Muscle of back (tissue), 13 donors: ENCODE measurements at places on chromosomes 11 and 22.

DNA sequence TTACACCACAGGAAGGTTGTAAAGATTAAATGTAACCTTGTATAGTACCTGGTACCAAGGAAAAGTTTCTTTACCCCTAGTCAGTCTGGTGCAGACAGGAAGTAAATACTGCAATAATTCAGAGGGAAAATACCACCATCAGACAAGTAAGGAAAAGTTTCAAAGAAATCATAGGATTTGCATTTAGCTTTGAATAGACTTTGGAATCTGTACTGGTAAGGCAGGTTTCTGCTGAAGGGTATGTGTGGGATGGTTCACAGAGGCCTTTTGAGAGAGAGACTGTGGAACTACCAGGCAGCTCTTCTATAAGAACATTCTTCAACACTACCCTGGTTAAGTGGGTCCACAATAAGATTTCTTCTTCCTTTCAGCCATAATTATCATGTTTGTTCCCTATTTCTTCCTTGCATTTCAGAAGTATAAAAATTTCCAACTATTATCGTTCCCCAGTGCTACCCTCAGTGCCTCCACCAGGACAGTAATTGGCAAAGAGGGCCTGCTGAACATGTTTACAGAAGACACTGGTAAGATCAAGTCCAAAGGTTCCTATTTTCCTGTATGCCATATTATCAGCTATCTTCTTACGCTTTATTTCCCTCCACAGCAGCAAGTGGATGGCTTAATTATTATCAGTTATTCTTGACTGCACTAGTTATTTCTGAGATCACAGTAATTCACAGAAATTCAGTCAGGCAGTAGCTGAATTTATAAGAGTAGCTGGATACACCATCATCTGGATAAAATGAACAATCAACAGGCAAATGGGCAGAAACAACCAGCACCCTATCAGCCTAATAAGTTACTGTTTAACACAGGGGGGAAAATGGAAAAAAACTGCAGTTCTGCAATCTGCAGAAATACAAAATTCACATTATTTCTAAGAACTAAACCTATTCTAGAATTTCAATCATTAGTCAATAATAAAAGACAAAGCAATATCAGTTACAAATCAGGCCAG lies 48.5 kb downstream of the PITPNB start:
- no peak for DNase-seq

DNA sequence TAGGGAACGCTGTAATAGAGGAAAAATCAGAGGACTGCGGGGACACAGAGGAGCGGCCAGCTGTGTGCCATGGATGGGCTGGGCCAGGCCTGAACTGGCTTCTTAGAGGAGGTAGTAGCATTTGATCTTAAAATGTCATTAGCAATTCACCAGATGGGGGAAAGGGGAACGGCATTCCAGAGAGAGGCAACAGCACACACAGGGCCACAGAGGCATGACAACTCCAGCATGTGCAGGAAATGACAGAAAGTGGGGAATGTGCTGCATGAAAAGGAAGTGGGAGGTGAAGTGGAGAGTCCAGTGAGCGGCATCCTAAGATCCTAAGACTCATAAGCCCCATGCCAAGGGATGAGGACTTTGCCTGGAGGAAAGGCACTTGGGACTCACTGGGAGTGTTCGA lies 69.0 kb downstream of the UBASH3B start:
- no peak for DNase-seq

GRCh38 chr11:58980159-58980843 lies 41.0 kb downstream of the GLYATL1 start:
- DNase-seq = no peak

DNA sequence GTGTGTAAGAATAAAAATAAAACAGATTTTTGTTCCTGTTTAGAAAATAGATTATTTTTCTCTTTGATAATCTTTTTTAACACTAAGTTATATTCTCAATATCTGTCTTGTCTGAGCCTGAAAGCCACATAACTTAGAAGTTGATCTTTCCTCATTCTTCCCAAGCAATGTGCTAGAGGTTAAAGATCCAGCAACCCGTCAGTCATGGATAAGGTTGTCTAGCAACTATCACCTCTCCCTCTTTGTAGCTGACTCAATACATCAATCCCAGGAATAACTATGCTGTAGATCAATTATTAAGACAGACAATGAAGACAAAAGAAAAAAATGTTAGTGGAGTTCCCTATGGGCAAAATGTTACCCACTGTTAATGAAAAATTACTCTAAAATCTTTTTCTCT lies 813.1 kb upstream of the CCDC179 start:
- no peak for DNase-seq

DNA sequence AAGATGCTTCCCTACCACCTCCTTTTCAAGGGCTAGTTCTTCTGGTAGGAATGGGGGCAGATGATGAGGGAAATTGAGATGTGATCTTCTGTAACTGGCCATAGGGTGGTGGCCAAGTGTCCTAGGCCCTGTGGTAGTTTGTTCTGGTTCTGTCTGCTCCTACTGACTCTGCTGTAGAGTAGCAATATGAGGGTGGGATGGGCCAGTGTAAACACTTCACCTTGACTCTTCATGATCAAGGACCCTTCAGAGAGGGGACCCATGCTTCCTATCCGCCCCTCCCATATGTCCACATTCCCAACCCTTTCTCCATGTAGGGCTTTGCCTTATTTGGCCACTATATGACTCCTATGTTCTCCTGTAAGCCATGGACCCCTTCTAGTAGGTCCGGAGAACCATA lies 230.3 kb upstream of the SESN3 start:
- DNase-seq = no peak

- DNase-seq = no peak
These were observed 5.3 kb downstream of the PHOX2A start for GRCh38 chr11:72238492-72239312.

- DNase-seq = no peak
These were observed 5.8 kb upstream of the SERPINH1 start for GRCh38 chr11:75556275-75556674.

DNA sequence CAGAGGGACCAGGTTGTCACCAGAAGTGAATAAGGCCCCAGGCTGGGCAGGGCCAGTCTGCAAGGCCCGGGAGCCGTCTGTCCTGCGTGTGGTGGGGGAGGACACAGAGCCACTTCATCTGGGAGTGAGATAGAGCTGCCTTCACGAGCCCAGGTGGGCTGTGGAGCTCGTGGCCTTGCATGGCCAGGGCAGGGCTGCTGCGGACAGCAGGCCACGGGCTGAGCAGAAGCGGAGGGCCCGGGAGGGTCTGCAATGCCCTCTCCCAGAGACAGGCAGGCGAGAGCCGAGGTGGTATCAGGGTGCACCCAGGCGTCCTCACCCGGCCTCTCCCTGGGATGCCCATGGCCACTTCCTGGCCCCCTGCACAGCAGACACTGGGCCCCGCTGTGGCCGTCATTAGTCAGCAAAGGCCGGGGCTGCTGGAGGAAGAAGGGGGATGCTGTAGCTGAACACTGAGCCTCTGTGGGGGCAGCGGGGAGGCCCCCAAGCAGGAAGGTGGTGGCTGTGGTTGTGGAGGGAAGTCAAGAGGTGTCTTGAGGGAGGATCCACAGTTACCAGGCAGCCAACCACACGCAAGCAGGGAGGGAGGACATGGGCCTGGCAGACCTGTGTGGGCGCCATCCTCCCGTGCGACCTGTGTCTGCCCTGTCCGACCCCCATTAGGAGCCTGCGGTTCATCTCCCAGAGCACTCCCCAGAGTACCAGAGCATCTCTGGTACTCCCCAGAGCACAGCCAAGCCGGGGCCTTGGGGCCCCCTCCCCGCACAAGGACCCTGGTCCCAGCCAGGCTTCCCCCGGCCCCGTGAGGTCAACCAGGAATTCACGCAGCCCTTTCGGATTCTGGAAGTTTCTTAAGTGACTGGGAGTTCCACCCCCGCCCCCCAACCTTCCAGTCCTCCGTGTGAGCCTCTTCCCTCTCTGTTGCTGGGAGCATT lies 1109.5 kb downstream of the BRD1 start:
- DNase-seq = no peak

DNA sequence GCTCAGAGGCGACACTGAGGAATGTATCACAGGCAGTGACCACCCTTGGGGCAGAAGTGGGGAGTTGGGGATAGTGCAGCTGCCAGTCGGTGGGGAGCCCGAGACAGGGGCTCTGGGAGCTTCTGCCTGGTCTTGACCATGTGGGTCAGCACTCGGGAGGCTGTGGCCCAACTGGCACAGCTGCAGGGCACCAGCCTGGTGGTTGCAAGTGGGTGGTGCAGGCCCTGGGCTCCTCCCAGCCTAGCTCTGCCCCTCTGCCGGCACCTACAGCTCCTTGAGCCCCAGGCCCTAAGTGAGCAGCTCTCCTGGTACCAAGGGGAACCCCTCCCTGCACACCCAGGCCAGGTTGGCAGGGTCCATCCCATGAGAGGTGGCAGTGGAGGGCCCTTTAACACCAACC lies 12.6 kb upstream of the RASL10A start:
- DNase-seq = no peak

DNA sequence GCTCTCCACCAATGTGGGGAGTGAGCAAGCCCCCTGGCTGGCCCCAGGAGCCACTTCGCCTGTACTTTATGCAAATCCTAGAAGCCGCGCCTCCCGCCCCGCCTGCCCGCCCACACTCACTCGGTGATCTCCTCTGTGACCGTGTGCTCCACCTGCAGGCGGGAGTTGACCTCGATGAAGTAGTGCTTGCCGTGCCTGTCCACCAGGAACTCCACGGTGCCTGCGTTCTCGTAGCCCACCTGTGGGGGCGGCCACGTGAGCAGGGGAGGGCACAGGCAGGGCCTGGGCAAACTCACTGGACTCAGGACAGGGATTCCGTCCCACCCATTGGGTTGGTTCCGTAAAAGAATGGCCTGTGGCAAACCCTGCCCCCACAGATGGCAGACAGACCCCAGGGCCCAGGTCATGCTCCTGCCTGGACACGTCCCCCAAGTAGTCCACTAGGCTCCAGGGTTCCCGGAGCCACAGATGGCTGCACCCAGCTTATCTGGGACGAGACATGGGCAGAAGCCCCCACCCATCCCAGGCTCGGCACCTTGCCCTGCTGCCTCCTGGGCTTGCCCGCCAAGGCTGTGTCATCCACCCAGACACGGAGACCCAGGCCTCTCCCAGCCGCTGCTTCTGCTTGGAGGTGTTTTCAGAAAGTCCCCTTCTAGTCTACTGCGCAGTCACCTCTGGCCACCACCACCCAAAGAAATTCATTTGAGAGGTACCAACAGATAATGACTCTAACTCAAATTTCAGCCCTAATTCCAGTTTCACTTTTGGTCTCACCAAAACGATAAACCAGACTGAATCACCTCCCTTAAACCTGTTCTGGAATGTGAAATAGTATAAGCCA lies 12.1 kb downstream of the LRFN4 start:
- DNase-seq = no peak

DNA sequence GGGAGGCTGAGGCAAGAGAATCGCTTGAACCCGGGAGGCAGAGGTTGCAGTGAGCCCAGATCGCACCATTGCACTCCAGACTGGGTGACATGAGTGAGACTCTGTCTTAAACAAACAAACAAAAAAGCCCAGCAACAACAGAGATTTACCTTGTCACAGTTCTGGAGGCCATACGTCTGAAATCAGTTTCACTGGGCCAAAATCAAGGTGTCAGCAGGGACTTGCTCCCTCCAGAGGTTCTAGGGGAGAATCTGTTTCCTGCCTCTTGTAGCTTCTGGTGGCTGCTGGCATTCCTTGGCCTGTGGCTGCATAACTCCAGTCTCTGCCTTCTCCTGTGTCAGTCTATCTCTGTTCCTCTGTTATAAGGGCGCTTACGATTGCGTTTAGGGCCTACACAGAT lies 1.5 kb downstream of the DDX10 start:
- DNase-seq = no peak

- DNase-seq = no peak
These were observed 58.7 kb upstream of the PPP6R3 start for GRCh38 chr11:68401856-68402255.

DNA sequence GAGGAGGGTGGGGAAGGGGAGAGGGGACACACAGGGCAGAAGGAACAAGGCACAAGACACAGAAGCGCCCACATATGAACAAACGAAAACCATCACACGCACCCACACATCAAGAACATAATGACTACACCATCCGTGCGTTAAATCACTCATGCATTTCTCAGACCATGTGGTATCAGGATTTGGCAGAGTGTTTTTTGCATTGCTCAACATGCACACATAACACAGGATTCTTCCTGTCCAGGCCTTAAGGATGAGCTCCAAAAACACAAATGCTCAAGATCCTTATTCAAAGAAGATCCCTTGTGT lies 309.5 kb downstream of the CADM1 start:
- DNase-seq = no peak
